ENCODE measurements at places on chromosomes 1 and 21. TPM values are rescaled to one million over a fixed set of nuclear protein-coding genes. Genes with fewer than 3 reads are reported as not detected.

The OR2L3 gene
- not detected for total RNA-seq

The SPRR4 gene
- total RNA-seq = not detected

The ZMYND12 gene
- total RNA-seq = not detected

- DNase-seq = no peak
Measured at GRCh38 chr1:116754198-116754977, at the start of gene CD2. Gene CD2 (plus strand): TSS chr1:116754430. CDS start chr1:116754493, 63 bp downstream.

DNA sequence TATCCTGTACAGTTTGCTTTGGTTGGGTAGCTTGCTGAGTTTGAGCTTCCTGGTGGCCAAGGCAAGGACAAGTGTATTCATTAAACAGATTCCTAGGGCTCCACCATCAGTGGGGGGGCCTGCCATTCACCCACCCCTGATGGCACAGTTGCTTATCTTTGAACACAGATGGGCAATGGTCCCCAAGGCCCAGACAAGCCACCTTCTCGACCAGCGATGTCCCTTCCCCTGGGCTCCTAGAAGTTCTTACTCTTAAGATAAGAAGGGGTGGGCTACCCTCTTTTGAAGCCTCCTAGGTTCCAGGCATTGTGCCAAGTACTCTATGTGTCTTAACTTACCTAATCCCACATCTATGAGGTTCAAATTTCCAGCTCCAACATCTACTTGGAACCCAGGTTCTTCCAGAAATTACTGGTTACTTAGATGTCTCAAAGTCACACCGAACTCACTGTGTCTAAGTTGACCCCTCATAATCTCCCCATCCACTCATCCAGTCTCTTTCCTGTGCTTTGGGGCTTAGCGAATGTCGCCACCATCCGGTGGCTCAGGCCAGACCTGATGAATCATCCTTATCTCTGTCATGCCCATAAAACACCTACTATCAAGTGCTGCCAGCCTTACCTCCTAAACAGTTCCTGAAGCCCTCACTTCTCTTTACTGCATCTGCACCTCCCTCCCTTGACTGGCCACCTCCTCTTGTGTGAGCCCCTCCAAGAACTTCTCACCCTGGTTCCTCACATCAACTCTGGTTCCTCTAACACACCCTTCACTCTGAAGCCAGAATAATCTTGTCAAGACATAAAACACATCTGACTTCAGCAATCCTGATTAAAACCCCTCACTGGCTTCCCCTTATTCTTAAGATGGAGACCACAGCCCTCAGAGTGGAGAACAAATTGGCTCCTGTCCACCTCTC lies 50.1 kb downstream of the KLHDC7A start:
- no peak for DNase-seq

The TAF12 gene
- total RNA-seq = 31.7 TPM

DNA sequence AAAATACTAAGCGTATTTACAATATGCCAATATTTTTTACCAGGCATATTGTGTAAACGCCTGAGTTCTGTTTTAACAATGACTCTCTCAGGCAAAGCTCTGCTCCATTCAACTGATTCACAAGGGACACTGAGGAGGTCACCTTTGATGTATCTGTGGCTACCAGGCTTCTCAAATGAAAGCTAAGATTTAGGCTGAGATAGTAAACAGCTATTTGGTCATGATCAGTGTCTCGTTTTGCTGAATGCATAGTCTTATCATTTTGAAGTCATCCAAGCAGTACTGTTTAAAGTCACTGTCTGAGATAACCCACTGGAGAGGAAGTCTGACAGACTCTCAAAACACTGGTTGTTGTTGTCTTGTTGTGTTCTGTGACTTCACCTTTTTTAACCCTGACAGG lies 13.7 kb upstream of the PLPPR5 start:
- no peak for DNase-seq

- peak; percentile 34 for DNase-seq
Measured at GRCh38 chr1:189751311-189751710, 726.4 kb downstream of the BRINP3 start.

The CADM3 gene
- total RNA-seq = not detected

- DNase-seq = peak; percentile 90
Measured at GRCh38 chr1:186819126-186819525, 9.6 kb upstream of the PLA2G4A start.

GRCh38 chr1:40563266-40563665 lies 31.8 kb downstream of the ZNF684 start:
- no peak for DNase-seq

DNA sequence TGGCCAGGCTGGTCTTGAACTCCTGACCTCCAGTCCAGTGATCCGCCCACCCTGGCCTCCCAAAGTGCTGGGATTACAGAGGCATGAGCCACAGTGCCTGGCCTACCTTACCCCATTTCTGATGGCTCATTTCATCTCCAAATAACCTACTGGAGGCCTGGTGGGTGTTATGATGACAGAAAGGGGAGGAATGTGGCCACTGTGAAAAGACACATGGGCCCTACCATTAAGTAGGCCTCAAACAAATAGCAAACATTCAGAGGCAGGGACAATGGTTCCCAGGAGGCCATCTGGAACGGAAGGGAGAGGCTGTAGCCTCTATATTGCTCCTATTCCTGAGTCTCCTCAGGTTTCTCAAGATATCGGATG lies 932 bp upstream of the FCRLA start:
- DNase-seq = peak; percentile 75

The TRPM2 gene
- not detected for total RNA-seq

GRCh38 chr1:82161700-82162141 lies 361.0 kb downstream of the ADGRL2 start:
- no peak for DNase-seq

The CD247 gene
- not detected for total RNA-seq

- DNase-seq = peak; percentile 68
Measured at GRCh38 chr1:28115267-28115666, 26.9 kb upstream of the EYA3 start.

The SYNC gene
- 103 TPM for total RNA-seq

GRCh38 chr1:108695535-108695934 lies 3.4 kb downstream of the PRPF38B start:
- no peak for DNase-seq

The FALEC gene
- total RNA-seq = not detected

The AMY1C gene
- not detected for total RNA-seq

DNA sequence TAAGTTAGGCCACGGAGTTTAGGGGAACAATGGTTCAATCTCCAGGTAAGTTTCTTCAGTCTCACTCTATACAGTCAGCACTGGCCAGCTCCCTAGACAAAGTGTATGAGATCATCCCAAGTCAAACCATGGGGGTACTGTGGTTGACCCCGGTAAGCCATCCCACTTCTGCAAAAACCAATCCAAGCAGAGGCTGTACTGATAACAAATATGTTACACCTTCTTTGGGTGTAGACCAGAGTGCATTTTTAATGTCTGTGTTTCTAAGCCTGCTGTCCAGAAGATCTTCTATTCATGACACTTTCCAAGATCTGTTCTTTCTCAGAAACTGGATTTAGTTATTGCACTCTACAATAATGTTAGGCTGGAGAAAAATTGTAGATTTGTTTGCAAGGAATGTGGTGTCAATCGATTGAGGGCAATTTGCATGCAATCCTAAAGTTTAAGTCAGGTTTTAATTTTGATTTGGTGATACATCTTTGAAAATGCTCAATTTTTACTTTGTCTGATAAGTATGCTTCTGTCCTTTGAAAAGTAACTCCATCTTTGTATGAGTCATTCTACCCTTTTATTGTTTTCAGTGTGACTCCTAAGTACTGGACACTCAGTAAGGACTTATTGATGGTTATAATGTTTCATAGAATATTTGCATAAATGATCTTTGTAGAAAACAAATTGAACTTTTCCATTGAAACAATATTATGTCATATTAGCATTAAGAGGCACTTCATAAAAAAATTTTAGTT lies 152.4 kb downstream of the HLX start:
- peak; percentile 19 for DNase-seq

The PLA2G2F gene
- not detected for total RNA-seq

GRCh38 chr1:16903054-16903453 lies 7.3 kb downstream of the RNU1-2 start:
- peak; percentile 71 for DNase-seq

- no peak for DNase-seq
Measured at GRCh38 chr1:64901663-64902062, 64.7 kb downstream of the JAK1 start.

DNA sequence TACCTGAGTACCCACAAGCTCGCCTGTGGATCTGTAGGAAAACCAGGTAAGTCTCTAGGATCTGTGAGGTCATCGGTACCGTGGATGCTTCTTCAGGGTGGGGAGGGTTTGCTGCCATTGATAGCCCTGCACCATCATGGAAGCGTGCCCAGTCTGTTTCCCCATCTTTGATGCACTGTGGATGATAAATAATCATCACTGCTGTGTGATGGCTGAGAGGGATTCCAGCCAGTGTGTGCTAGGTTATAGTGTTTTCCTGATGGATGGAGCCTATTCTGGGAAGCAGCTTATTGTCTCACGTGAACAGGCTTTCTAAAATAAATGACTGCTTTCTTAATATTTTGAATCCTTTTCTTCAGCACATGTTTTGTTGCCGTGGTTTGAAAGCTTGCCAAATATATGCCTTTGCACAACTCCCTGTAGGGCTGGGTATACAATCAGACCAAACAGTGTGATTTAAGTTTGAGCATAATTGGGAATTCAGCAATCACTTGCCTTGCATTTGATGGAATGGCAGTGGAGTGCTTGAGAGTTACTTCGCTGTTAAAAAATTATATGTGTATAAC lies 113.8 kb downstream of the CAMTA1 start:
- DNase-seq = peak; percentile 13

DNA sequence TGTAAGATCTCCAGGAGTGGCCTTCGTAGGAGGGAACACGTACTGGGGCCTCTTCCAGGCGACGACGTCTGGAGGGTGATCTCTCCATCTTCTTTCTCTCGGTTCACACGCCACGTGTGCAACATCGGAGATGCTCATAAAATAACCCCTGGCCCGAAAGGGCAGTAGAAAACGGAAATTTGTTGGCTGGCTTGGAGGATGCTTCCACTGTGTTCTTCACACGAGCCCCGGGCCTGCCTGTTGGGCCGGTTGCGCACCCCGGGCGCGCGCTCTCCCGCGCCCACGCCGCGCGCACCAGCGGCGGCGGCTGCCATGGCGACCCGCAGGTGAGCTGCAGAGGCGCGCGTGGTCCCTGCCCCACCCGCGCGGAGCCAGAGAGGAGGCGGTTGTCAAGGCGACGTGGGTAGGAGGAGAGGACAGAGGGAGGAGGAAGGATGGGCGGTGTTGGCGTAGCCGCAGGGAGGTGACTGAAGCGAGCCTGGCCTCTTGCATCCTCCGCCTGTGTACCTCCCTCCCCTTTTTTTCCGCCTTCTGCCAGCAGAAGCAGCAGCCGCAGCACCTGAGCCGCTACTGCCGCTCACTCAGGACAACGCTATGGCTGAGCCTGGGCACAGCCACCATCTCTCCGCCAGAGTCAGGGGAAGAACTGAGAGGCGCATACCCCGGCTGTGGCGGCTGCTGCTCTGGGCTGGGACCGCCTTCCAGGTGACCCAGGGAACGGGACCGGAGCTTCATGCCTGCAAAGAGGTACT lies at the start of gene ELAPOR1:
Gene ELAPOR1, plus strand, starts transcription at position 526 of the 752 bp plus-strand sequence. Its CDS starts 69 bp downstream, at position 595.
- peak; percentile 19 for DNase-seq

The LMOD1 gene
- 53.2 TPM for total RNA-seq

- DNase-seq = no peak
Measured at GRCh38 chr1:112761714-112762480, 46.8 kb upstream of the PPM1J start.

- DNase-seq = peak; percentile 68
Measured at GRCh38 chr1:181038399-181038873, 4.7 kb downstream of the MR1 start.

- no peak for DNase-seq
Measured at GRCh38 chr21:33281096-33281652, 15.0 kb downstream of the IL10RB start.

- no peak for DNase-seq
Measured at GRCh38 chr1:84165601-84166000, 21.5 kb downstream of the PRKACB start.

DNA sequence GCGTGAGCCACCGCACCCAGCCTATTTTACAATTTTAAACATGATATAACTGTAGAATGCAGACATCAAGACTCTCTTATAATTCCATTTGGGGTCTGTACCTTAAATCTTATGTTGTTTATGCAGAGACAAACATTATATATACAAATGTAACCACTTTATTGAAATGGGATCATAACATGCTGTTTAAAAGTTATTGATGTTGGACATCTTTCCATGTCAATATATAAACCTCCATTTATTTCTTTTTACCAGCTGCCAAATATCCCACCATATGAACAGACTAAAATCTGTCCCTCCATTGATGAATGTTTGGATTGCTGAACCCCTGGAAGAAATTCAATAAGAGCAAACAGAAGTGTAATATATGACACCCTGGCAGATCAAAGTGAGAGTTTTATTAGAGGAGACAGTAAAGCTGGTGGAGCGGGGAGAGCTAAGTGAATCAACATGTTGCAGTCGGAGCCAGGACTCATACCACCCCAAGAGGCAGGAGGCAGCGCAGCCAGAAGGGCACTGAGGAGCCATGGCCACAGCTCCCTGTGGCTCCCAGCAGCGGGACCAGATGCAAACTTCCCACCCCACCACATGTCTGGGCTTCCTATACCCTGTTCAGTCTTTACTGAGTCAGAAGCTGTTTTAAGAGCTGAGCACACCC lies 4.7 kb upstream of the PCSK9 start:
- no peak for DNase-seq

DNA sequence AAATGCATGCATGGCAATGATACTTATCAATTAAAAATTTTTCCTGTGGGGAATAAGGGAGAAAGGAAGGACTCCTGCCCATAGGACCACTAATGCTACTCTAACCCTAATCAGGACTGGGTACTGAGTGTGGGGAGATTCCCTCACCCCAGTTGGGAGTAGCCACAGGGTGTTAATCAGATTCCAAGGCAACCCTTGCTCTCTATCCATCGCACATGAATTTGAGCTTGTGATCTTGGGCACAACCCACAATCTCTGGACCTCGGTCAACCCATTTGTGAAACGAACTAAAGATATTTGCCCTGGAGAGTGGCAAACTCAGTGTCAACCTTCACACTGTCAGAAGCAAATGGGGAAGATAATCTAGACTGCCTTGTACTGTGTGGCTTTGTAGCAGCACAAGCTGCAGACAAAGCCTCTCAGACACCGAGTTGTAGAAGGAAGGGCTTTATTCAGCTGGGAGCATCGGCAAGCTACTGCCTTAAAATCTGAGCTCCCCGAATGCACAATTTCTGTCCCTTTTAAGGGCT lies 69.5 kb downstream of the SERINC2 start:
- DNase-seq = no peak

- DNase-seq = peak; percentile 81
Measured at GRCh38 chr1:203199816-203200571, 13.5 kb upstream of the CHI3L1 start.

The DIRAS3 gene
- total RNA-seq = 8.6 TPM

GRCh38 chr1:94622757-94623156 lies 81.2 kb upstream of the F3 start:
- DNase-seq = peak; percentile 61

The CFHR1 gene
- not detected for total RNA-seq

- DNase-seq = no peak
Measured at GRCh38 chr1:52592637-52593323, 9.4 kb upstream of the GPX7 start.

The SLC44A3 gene
- total RNA-seq = 0.54 TPM

DNA sequence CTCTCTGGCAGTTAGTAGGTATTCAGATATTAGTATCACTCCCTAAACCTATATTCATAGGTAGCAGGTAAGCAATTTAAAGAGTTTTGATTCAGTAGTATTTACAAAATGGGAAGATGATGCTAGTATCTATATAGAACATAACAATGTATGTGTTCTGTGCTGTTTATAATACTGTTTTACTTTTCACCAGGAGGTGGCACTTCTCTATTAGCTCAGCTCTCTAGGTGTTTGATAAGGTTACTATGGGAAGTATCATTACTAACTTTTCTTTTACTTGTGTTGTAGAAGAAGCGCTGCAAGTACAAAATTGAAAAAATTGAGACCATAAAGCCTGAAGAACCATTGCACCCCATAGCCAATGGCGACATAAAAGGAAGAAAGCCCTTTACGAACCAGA lies 49.4 kb upstream of the FASLG start:
- DNase-seq = no peak
